ENCODE measurements at places on chromosomes 3 and 15.
A peak's percentile ranks its signal among the peaks of the same experiment; 100 is the strongest.

DNA sequence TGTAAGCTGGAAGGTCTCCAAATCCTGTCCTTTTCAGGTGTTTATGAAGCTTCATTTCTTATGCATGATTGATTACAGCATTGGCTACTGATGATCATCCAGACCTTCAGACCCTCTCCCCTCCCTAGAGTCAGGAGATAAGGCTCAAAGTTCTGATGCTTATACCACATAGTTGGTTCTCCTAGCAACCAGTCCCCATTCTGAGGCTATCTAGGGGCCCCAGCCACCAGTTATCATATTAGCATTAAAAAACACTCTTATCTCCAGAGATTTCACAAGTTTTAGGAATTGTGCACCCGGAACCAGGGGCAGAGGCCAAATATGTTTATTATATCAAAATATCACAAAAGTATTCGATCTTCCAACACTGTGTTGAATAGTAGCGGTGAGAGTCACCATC lies 953.1 kb downstream of the FHIT start:
- DNase-seq = no peak

- DNase-seq = no peak
These were observed 95.4 kb downstream of the PLOD2 start for GRCh38 chr3:146065573-146066006.

- DNase-seq = no peak
These were observed 11.1 kb downstream of the IGF2BP2 start for GRCh38 chr3:185813691-185814215.

DNA sequence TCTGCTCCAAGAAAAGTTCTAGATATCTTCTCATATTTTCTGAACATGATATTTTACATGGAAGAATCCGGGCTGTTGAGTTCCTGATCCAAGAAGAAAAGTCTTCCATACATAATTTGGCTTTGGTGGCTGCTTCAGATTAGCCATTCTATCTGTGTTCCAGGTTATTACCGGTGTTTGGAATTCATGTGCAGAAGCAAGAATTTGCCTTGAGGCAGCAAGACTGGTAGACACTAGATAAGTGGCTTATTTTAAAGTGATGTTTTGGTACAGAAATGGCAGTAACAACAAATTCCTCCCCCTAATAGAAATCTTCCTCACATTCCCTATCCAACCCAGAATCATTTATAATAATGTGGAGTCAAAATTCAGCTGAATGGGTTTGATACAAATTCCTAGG lies 29.2 kb downstream of the MITF start:
- DNase-seq = no peak

DNA sequence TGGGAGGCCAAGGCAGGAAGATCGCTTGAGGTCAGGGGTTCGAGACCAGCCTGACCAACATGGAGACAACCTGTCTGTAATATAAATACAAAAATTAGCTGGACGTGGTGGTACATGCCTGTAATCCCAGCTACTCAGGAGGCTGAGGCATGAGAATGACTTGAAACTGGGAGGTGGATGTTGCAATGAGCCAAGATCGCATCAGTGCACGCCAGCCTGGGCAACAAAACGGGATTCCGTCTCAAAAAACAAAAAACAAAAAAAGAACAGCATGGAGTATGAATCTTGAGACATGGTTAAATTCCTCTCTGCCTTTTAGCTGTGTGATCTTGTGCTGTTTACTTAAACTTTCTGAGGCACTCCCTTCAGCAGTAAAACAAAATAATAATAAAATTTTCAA lies 244.9 kb downstream of the FGF12 start:
- DNase-seq = no peak

GRCh38 chr3:49466085-49466484 lies 4.0 kb upstream of the DAG1 start:
- DNase-seq = no peak

DNA sequence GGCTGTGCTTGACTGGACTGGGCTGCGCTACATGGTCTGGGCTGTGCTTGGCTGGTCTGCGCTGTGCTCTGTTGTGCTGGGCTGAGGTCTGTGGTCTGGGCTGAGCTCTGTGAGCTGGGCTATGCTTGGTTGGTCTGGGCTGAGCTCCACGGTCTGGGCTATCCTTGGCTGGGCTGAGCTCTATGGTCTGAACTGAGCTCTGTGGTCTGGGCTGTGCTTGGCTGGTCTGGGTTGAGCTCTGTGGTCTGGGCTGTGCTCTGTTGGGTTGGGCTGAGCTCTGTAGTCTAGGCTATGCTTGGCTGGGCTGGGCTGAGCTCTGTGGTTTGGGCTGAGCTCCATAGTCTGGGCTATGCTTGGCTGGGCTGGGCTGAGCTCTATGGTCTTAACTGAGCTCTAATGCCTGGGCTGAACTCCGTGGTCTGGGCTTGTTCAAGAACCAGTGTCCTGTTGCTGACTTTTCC lies 92.0 kb downstream of the PLXNA1 start:
- DNase-seq = no peak

GRCh38 chr15:35309886-35310285 lies 224.8 kb upstream of the NANOGP8 start:
- DNase-seq = no peak

GRCh38 chr3:123758081-123758564 lies 126.0 kb downstream of the MYLK start:
- DNase-seq = no peak

- DNase-seq = peak; percentile 57
These were observed 5.3 kb downstream of the TUBGCP4 start for GRCh38 chr15:43376017-43376705.

- peak; percentile 28 for DNase-seq
These were observed 73.1 kb upstream of the SLC6A6 start for GRCh38 chr3:14329116-14329830.

DNA sequence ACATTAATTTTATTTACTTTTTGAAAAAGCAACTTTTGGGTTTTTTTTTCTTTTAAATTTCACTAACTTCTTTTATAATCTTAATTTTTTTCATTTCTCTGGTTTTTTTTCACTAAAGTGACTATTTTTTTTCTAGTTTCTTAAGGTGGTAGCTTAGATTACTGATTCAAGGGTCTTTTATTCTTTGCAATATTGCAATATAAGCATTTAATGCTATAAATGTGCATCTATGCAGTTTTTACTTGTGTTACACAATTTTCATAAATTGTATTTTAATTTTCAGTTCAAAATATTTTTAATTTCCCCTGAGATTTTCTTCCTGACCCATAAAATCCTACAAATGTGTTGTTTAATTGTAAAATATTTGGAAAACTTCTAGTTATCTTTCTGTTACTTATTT lies 535.8 kb downstream of the GABRG3 start:
- DNase-seq = no peak

DNA sequence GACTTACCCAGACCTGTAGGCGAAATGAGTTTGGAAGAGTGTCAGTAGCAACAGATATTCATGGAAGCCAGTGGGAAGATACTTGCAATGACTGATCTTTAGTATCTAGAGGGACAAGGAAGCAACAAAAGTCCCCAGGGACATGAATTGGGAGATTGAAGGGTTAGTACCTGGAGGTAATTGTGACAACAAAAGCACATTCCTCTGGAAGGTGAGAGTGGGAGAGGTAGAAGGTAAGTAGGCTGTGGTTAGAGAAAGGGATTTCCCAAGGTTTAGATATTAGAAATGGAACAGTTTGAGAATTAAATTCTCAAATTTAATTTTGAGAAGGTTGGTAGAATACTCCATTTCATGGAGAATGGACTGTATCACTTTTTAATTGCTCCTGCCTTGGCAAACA lies 191.4 kb downstream of the AKAP13 start:
- DNase-seq = no peak

DNA sequence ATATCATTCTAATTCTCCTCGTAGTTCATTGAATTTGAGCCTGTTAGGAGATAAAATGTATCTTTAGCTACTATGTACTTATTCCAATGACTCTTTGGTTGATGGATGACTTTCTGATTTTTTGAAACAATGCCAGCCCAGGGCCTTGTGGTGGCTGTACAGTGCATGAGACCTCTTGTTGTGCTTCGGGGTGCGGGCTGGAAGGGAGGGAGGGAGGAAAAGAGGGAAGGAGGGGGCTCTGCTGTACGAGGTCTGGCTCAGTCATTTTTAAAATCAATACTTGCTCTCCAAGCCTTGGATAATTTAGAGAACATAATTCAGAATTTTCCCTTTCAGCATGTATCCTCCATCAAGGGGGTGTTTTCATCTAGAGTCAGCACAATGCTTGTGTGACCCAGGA lies 399.7 kb upstream of the ONECUT1 start:
- DNase-seq = no peak

DNA sequence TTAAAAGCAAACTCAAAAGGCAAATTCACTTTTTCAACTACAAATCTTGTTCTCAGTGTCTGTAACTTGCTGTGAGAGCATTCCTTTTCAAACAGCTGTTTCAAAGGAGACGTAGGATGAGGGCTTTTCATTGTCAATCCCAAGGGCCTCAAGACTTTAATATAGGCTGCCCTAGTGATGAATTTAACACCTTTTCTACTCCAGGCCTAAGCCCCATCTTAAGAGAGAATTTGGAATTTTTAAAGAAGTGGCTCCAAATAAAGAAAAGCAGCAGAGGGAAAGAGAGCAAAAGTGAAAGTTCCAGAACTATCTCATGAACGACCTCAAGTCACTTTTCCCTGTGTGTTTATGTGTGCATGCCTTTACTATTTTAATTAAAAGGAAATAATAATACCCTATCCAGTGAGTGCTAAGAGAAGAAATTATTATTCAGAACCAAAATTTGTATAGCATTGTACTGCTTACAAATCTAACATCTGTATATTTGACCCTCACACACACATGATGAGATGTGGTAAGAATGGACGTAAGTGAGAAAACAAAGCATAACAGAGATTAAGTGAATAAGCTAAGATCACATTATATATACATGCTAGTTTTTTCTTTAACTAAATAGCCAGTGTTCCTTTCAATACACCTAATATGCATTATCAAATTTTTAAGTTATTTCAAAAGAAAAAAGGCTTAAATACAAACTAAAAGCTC lies 196.4 kb downstream of the VGLL3 start:
- DNase-seq = no peak

- no peak for DNase-seq
These were observed 12.2 kb upstream of the XYLB start for GRCh38 chr3:38334142-38335055.

DNA sequence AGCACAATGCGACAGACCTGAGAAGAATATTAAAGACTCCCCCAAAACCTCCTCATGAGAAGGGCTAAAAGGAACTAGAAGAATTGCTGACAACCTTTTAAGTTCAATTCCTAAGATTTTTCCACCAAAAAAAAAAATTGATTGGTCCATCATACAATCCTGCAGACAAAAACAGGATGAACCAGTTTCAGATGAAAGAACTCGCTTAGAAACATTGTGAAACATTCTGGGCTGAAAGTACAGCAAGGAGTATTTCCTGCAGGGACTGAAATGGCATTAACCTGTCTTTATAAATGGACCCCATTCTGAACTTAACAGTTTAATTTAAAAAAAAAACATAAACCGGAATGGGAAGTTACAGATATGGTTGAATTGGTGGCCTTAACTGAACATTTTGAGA lies 96.0 kb upstream of the FAM174B start:
- no peak for DNase-seq

DNA sequence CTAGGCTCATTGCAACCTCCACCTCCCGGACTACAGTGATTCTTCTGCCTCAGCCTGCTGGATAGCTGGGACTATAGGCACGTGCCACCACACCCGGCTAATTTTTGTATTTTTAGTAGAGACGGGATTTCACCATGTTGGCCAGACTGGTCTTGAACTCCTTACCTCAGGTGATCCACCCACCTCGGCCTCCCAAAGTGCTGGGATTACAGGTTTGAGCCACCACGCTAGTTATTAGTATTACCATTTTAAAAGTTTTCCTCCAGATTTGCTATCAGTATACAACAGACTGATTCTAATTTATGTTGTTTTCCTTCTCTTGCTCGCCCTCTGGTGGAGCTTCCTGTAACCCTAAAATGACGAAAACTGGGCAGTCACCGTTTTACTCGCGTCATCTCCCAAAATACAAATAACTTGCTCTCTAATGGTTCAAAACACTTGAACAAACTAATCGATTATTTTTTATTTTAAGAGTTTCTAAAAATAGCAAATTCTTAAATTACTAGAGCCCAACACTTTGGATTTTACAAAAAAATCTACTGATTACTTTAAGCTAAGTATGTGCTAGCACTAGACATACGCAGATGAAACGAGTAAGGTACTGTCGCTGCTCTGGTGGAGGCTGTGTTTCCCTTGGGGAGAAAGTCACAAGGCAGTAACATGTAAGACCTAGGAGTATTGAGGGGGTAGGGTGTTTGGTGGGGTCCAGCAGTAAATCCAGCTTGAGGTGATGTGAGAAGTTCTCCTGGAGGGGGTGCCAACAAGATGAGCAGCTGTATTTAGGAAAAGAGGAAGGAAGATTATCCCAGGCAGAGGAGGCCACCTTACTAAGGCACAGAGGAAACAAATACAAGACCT lies 203.3 kb downstream of the MBNL1 start:
- DNase-seq = peak; percentile 88

- no peak for DNase-seq
These were observed 15.4 kb downstream of the CCDC54 start for GRCh38 chr3:107392549-107393165.

GRCh38 chr3:43215663-43216275 lies 70.6 kb upstream of the SNRK start:
- no peak for DNase-seq

DNA sequence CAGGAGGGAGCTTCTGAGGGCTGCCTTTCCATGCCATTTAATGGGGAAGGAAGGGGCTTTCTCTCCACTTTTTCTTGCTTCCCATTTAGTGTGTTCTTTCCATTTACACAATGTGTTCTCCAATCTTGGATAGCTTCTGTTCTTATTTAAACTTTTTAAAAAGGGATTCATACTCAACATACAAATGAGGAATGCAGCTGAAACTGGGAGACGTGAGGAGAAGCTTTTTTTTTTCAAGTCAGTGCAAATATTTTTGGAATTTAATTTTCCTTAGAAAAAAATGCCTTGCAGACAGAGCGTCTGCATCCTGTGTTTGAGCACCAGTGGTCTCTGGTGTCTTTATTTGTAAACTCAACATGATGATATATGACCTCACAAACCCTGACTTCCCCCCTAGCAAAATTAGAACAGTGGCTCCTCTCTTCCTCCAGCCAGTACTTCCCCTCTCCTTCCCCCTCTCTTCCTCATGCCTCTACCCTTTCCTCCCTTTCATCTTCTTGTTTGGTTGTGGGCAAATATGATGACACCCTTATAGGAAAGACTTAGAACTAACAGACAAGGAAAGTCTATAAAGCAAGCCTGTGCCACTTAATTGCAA lies 48.1 kb upstream of the PCSK6 start:
- DNase-seq = no peak

DNA sequence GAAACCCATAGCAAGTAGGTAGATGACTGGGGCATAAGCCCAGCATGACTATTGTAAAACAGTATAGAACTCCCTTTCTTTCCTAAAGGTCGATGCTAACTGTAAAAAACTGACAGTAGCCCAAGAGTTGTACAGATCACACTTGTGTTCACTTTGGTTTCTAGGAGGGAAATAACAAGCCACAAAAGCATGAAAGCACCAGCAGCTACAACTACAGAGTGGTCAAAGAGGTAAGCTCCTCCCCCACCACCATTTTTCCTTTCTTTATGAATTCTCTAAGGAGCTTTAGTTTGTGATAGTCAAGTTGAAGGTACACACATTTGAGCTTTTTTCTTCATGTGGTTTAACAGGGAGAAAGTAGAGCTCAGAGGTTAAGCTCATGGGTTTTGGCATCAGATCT lies 191.0 kb downstream of the ITPR1 start:
- no peak for DNase-seq
